Memory B cell (primary cell): ENCODE measurements at places on chromosomes 4 and X.

GRCh38 chrX:136346506-136346905 is 45.7 kb downstream of the ADGRG4 start:
- no peak for DNase-seq

GRCh38 chrX:69554321-69554947 is 50.3 kb downstream of the NALF2 start:
- no peak for DNase-seq

DNA sequence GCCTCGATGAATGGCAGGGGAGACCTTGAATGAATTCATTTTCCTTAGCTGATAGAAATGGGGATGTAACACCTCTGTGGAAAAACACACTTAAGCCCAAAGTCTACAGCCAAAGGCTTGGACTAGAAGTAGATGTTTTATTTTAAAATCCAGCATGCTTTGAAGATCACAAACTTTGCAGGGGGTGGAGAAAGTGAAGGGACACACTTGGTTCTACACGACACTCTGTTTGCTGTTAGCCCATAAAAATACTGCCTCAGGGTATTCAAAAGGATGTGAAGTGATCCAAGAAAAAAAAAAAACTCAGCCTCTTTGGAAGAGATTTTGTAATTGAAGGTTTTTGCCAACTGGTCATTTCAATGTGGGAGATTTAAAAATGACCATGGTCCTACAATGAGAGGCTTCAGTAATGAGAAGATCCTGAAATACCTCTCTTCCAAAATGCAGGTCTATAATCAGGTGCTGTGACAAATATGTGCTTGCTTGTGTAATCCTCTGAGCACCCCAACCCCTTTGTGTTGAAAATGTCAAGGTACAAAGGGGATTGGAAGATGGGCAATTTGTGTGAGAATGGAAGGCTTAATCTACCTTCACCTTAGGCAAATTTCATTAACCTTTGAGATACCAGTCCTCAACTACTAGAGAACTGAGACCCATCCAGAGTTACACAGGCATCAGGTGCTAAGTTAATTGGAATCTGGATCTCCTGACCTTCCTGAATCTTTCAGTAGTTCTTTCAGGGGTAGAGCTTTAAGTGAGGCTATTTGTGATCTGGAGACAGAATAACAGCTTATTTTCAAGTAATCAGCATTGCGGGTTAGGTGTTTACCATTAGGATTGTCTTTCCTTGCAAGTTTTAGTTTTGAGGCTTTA is 82.5 kb downstream of the HS6ST2 start:
- DNase-seq = no peak

DNA sequence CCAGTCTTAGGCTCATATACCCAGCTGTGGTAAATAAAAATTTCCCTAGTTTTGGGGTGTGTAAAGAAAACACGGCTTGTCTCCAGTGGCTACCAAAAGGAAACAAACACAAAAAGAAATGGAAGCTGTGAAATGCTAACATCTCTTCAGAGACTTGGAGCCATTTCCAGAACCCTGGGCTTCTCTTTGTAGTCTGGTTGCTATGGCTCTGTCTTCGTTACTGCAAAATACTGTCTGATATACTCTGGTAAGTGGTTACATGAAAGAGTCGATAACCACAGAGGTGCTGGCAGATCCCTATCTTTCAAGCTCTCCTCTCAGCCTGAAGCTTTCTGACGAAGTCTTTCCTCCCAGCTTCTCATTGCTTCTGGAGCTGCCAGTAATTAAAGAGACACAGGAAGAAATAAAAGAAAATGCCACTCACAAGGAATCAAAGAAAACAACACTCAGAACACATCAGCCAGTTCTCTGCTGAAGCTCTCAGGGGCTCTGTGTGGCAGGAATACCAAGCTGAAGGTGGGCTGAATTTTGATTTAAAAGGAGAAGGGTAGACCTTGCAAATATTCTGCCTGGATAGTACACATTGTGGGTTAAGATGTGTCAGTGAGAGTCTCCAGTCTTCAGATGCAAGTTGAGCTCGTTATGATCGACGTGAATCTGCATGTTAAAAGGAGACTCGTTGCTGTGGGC is 107.6 kb upstream of the FAM9C start:
- no peak for DNase-seq

GRCh38 chrX:1598876-1599790 is 7.7 kb downstream of the AKAP17A start:
- no peak for DNase-seq

GRCh38 chrX:42988700-42989099 is 210.7 kb upstream of the PPP1R2C start:
- DNase-seq = no peak

DNA sequence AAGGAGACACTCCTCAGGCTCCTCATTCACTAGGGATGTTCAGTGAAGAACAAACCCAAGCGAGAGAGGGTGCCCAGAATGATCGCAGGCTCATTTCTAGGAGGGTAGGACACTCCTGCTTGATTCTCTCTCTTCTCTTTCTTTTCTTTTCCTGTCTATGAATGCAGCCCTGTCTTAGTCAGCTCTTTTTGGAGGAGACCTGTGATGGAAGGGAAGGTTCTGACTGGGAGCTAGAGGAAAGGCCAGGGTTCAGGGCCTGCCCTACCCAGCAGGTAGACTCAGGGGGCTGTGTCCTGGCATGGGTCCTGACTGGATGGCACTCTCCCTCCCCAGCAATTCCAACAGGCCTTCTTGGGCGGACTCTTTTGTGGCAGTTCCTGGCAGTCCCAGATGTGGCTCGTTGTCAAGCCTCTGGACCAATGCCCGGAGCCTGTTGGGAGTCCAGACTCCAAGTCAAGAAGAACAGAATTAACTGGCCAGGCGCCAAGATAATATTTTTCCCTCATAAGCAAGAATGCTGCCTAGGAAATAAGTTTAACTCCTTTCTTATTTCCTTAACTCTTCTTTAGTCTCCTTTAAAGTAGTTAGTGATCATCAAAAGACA is 139.4 kb upstream of the SCML1 start:
- no peak for DNase-seq

DNA sequence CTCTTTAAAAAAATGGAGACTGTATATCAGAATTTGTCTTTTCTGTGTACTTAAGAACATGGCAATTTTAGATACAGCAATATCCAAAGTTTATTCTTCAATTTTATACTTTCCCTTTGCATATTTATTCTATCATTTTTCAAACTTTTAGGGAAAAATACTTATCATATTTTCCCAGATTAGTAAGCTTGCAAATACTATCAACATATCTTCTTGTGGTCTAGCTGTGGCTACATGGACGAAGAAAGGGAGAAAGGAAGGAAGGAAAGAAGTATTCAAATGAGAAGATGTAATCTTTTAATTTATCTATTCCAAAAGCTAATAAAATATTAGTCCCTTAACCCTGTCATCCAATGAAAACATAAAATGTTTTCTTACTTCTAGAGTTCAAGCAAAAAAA is 797.8 kb upstream of the GALNTL6 start:
- no peak for DNase-seq

- no peak for DNase-seq
Observed at GRCh38 chr4:96295143-96295741, 455.3 kb downstream of the PDHA2 start.

DNA sequence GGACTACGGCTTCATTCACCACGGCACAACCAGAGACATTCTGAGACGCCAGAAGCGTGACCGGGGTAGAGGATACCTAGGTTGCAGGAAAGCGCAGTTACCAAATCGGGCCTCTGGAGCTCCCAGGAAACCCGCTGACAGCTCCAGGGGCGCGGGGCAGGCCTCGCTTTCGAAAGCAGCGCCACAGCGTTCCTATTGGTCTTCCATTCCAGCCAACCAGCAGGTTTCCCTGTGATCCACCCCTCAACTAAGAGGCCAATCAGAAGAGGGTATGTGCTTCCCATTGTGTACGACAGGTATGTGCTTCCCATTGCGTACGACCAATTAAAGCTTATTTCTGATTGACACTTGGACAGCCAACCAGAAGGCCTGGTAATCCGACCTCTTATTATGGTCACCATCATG is 14.9 kb downstream of the SNX12 start:
- DNase-seq = no peak

- no peak for DNase-seq
Observed at GRCh38 chr4:119038116-119038841, 97.4 kb upstream of the MYOZ2 start.

DNA sequence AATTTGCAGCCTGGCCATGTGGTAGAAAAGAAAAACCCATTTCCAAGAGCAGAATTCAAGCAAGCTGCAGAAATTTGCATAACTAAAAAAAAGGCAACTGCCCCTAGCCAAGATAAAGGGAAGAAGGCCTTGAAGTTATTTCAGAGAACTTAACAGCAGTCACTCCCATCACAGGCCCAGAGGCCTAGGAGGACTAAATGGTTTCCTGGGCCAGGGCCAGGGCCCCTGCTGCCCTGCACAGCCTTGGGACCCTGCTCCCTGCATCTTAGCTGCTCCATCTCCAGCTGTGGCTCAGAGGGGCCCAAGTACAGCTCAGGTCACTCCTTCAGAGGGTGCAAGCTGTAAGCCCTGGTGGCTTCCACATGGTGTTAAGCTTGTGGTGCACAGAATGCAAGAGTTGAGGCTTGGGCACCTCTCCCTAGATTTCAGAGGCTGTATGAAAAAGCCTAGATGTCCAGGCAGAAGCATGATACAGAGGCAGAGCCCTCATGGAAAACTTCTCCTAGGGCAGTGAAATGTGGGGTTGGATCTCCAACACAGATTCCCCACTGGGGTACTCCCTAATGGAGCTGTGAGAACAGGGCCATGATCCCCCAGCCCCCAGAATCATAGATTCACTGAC is 6.7 kb upstream of the MID2 start:
- no peak for DNase-seq

DNA sequence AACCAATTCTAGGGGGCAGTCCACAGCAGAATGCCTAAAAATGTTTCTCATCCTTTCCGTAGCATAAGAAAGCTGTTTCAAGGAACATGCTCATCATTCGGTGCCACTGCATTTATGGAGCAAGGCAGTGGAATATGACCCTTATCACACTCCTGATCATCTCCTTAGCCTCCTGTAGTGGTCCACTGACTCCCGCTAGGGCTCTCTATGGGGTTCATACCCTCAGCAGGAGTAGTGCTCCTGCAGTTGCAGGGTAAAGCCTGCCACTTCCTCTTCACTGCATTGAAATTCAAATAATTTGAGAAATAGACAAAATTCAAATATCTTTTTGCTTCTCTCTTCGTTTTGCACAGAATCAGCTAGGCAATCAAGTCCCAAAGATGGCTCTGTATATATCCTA is 107.0 kb downstream of the NDST3 start:
- DNase-seq = no peak

DNA sequence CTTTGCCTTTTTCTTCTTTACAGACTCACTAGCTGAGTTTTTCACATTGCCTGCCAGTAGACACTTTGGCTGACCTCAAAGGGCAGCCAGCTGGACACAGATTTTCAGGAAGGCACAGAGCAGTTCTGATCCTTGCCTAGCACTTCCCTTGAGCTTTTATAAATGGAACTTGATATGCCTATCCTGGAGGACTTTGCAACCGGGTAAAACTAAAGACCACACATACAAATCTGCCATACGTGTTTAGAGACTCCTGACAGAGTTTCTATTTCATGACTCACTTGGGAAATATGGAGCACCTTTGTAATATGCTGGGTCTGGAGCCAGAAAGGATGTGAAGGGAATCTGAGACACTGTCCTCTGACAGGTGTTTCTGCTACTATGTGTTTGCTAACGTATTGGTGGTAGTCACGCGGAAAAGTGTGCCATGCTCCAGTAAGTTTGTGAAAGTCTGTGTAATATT is 56.7 kb upstream of the RASSF6 start:
- DNase-seq = no peak

- no peak for DNase-seq
Observed at GRCh38 chr4:113223001-113223400, 173.5 kb downstream of the ANK2 start.

DNA sequence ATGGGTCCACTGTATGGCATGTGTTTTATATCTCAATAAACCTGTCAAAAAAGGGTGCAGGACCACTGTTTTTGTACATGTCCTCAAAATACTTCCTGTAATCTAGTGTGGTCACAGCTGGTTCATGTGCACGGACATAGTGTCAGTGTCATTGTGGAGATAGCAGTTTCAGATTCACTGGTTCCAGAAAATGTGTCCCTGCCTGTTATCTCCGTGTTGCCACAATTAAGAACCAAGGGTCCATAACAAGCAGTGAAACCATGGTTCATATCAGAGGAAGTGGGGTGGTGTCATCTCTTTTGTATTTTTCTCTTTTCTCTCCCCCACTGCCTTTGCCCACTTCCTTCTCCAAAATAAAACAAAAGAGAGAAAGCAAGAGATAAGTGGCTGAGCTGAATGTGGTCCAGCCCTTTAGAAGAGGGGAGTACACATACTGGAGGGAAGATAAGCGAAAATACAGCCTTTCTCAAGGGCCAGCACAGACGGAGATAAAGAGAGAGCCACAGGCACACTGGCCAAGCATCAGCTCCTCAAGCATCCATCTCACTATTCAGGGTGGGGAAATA is 51.2 kb downstream of the TBL1X start:
- no peak for DNase-seq

GRCh38 chr4:142840516-142841123 is 5.5 kb downstream of the INPP4B start:
- no peak for DNase-seq

DNA sequence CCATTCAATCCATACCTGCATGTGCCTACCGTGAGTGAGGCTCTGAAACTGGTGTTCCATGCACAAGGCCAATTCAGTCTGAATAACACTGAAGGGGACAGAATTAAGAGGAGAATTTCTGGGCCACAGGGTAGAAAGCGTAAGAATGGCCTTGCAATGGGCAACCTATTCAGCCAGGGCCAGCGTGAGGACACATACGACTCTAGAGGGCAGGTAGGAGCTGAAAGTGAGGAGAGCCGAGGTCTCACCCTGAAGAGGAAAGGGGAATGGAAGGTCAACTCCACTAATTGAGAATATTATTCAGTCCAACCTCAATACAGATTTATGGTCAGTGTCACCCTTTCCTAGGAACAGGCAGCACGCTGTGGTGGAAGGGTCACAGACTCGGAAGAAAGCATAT is 202.2 kb downstream of the TRIML1 start:
- no peak for DNase-seq

- no peak for DNase-seq
Observed at GRCh38 chr4:14916554-14917297, 85.6 kb upstream of the CPEB2 start.
